ENCODE measurements at places on chromosomes 7 and 10. TPM values are rescaled to one million over a fixed set of nuclear protein-coding genes. Genes with fewer than 3 reads are reported as not detected.

Gene UTF1
- polyA plus RNA-seq, result not detected

Gene SUGCT
- polyA plus RNA-seq, result 20.8 TPM

Gene SPDYE11
- polyA plus RNA-seq, result not detected

Gene SSC4D
- polyA plus RNA-seq, result 8.3 TPM

Gene PHKG1
- 0.60 TPM for polyA plus RNA-seq

Gene CYP3A5
- 10.0 TPM for polyA plus RNA-seq

Gene PLAU
- polyA plus RNA-seq, result 2.6 TPM

Gene TLX1
- polyA plus RNA-seq, result not detected

Gene ZNF804B
- 0.04 TPM for polyA plus RNA-seq

Gene CHST3
- polyA plus RNA-seq, result 3.9 TPM

Gene LRIT1
- polyA plus RNA-seq, result not detected

Gene KCNH2
- polyA plus RNA-seq, result 4.5 TPM

Gene MMP21
- 0.27 TPM for polyA plus RNA-seq

Gene C10orf105
- 0.07 TPM for polyA plus RNA-seq

Gene TYW1B
- polyA plus RNA-seq, result 3.6 TPM
